Ascending aorta (tissue), 2 donors: ENCODE measurements at places on chromosomes 7 and 10.
A peak's percentile ranks its signal among the peaks of the same experiment; 100 is the strongest.

- DNase-seq: no peak
Observed at GRCh38 chr10:71635251-71635866, 84.2 kb downstream of the C10orf105 start.

- DNase-seq: no peak
Observed at GRCh38 chr10:84540022-84540616, 211.7 kb downstream of the CCSER2 start.

DNA sequence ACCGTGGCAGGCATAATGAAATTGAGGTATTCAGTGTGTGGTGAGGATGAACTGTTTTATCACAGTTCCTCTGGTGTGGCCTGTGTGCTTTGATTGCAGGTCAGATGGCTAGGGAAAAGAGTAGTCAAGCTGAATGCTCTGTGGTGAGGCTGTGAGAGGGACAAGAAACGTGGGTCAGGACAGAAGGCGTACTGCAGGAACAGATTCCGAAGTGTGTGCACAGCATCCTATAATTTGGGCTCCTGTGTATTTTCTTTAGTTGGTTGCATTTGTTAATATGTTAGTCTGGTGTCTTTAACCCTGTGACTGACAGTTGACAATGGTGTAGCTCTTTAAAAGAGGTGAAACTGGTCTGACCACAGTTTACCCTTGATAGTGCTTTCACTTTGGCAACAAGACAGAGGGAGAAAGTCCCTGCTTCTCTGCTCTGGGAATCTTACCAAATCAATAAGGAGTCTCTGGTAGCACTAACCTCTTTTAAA, 76.5 kb downstream of the AUTS2 start:
- DNase-seq: no peak

DNA sequence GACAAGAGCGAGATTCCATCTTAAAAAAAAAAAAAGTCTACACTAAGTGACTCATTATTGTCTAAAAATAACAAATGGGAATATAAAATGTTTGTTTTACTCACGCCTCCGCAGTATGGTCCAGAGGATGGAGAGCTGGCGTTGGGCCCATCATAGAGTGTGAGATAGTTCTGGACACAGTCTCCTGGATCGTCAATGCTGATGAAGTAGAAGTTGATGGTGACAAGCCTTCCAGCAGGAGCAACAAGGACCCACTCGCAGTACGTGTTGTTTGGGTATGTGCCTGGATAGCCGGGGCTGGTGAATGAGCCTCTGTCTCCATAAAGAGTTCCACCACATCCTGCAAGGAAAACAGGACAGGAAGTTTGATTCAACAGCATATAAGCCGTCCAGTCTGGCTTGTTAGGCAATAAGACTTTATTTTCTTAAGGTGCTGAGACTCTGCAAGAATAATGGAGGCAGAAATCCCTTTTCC, 11.5 kb upstream of the RSU1 start:
- DNase-seq: no peak

DNA sequence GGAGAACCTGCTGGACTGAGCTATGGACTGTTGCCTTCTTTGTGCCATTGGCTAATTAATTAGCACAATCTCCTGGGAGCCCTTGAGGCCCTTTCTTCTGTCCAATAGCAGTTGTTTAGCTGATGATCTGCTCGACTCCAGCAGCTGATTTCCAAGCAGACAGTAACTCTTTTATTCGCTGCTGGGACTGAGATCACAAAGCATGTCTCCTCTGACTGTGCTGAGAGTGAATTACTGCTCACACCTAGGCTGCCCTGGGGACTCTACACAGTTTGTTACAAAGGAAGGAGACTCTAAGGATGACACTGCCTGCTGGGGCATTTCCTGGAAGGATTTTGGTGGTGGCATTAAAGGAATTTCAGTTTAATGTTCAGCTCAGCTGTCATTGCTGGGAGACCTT, 31.4 kb downstream of the CASP7 start:
- no peak for DNase-seq

GRCh38 chr10:98778277-98778759, 331.6 kb upstream of the HPS1 start:
- DNase-seq: no peak

GRCh38 chr10:91759581-91759986, 38.6 kb upstream of the TNKS2 start:
- no peak for DNase-seq

DNA sequence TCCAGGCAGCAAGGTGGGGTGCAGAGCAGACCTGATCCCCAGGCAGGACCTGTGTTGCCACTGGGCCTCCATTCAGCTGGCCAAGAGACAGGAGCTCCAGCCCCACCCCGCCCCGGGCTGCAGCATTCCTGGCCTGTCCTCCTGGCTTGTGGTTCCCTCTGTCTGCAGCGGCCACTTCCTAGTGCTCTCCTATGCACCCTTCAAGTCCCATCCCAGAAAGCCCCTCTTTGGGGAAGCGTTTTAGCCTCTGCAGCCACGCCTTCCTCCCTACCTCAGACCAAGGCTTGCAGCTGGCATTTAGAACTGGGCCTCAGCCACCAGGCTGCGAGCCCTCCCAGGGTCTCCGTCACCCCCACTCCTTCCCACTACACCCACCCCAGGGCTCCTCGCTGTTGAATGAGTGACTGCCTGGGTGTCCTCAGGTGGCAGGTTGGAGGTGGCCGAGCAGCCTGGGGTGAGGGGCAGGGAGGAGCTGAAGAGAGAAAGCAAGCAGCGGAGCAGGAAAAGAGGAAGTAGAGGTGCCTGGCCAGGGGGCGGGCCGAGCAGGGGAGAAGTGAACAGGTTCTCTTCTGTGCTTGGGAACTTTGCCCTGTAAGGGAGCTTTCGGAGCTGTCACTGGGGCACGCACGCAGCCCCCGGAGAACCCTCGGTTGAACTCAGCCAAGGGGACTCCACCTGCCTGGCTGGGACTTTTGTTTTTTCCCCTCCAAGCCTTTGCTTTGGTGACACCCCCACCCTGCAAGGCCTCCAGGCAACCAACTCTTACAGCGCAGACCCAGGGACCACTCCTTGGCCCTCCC, 109.1 kb upstream of the TNRC18 start:
- peak; percentile 81 for DNase-seq

GRCh38 chr10:25817200-25817599, 116.8 kb upstream of the MYO3A start:
- no peak for DNase-seq

- no peak for DNase-seq
Observed at GRCh38 chr7:17506095-17506494, 207.6 kb downstream of the AHR start.

GRCh38 chr7:33716581-33717477, 188.5 kb upstream of the BMPER start:
- DNase-seq: no peak

DNA sequence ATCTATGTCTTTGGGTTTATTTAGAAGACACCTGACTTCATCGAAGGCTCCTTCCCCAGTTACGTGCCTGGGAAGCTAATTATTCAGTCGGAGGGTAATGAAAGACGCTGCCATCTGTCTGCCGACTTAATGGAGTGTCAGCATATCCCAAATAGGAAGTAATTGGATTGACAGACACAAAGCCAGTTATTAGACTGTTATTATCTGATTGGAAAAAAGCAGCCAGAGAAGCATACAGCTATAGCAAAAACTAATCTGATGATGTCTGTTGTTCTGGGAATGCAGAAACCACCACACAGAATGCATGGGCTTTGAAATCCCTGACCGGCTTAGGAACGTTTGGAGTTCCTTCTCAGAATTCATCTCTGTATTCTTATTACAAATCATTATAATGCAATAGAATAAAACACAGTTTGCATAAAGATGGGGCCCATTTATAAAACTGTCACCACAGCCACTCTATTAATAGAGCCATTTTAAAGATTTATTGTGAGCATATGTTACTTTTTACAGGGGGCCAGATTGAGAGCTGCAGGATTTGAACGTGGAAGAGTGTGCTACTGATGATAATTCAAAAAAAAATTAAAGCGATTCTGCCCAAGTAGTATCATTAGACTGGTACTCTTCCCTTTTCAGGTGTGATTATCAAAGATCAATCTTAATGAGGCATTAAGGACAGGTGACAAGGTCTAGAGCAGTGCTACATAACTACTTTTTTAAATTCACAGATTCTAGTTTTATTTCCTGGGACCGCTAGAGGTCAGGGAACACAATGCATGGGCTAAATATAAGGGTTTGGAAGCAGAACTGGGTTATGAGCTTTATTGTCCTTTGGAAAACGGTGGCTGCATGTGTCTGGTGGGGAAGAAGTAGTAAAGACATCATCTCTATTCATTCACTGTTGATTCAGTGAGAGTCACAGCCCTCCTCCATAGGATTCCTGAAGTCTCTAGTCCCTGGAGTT, 330.1 kb upstream of the LRGUK start:
- no peak for DNase-seq

DNA sequence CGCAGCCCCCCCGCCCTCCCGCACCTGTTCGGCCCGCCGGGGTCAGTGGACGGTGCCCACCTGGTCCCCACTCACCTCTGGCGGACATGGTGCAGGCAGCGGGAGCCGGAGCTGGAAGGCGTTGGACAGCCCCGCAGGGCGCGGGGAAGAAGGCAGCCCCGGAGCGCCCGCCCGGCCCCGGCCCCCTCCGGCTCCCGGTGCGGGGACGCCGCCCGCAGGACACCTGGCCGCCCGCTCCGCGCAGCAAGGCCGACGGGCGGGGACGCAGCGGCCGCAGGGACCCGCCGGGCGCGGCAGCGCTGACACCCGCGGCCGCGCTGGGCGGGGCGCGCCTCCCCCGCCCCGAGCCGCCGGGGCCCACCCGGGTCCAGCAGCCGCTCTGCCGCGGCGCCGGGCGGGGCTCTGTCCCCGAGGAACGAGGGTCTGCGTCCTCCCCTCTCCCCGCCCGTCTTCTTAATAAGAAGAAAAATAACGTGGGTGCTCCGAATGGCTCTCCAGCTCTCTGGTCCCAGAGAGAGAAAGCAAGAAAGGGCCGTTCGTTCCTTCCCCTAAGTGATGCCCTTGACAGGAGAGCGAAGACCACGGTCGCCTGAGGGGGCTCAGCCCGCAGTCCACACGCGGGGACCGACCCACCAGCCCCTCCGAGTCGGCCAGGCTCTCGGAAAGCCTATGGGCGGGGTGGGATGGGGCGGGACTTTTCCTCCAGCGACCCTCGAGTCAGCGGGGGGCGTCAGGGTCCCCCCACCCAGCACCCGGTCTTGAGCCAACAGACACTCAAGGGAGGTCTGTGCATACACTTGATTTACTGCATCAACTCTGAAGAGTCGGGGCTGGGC, 53.4 kb upstream of the FHIP2A start:
- no peak for DNase-seq

DNA sequence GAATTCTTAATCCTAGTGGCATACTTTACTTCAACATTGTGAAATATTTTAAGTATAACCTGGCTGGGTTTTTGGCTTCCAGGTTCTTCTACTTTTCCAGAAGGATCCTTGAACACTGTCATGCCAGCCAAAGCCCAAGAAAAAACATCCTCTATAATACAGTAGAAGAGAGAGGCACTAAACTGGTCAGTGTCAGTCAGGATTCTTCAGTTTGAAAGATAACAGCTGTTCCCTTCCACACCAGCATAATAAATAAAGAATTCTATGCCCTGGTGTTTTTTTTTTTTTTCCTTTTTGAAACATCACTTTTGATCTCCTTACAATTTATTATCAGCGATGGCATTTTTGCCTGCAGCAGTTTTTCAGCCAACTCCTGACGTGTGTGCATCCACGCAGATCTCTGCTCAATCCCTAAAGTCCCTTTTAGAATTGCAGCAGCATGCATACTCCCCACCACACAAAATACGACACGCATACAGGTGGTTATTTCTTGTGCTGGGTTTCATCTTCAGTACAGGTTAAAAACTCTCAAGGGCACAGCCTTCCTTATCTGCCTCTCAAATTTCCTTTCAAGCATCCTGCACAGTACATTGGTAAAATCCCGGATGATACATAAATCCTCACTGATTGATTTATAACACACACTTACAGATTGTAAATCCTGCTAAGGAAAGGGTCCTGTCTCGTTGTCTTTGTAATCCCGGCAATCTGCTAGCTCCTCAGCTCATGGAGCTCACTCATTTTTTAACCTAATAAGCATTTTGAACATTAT, 100.2 kb downstream of the TPK1 start:
- DNase-seq: no peak

GRCh38 chr10:122083478-122084025, 94.6 kb downstream of the TACC2 start:
- no peak for DNase-seq

DNA sequence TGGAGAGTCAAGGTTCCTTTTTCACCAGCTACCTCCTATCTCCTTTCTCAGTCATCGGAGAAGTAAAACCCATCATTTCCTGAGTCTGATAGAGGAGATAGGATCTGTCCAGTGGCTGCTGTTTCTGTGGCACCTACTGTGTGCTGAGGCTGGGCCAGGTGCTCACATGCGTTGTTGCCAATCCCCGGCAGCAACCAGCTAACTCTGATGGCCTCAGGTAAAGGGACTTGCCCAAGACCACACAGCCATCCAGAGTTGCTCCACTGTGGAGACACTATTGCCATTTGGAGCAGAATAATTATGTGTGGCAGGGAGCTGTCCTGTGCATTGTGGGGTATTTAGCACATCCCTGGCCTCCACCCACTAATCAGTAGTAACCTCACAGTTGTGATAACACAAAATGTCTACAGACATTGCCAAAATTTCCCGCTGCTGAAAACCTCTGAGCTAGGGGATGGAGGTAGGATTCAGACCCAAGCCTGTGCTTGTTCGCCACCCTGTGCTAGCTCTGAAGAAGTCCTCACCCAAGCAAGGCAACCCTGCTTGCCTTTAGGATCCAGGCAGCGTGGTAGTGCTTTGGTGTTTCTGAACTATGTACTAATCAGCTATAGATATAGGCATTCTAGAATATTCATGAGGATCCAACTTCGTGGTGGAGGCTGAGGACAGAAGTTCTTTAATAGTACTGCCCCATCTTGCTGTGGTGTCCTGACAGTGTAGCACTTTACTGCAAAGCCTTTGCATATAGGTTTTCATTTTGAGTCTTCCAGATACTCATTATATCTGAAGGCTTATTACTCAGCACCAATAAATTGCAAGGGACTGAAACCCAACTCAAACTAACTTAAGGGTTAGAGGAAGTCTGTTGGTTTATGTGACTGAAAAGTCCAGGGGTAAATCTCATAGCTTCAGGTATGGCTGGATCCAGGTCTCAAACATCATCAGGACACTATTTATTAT, 164.6 kb downstream of the GRK5 start:
- DNase-seq: no peak

DNA sequence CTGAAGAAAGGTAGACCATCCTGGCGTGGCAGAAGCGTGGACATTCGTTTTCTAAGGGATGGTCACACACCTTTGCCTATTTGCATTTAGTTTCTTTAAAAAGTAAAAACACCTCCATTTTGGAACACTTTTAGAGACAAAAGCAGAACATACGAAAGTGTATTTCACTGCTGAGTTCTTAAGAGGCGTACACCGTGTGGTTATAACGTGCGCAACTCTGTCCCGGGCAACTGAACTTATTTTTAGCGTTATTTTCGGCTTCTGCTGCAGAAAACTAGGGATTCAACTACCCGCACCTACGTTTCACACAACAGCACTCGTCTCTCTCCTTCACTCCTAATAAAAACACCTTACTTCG, 557 bp upstream of the LSM8 start:
- no peak for DNase-seq

- DNase-seq: no peak
Observed at GRCh38 chr10:121694966-121695643, 96.9 kb upstream of the FGFR2 start.

- peak; percentile 68 for DNase-seq
Observed at GRCh38 chr10:92839191-92840085, 8.9 kb upstream of the EXOC6 start.

GRCh38 chr7:55140221-55140940, 121.6 kb downstream of the EGFR start:
- no peak for DNase-seq

- DNase-seq: no peak
Observed at GRCh38 chr7:131110297-131111080, 217.2 kb upstream of the MKLN1 start.

GRCh38 chr7:105011141-105011830, 2.7 kb upstream of the KMT2E start:
- DNase-seq: no peak
